ENCODE measurements at places on chromosomes 6 and 20.

GRCh38 chr6:89172131-89172530, 26.3 kb downstream of the PM20D2 start:
- no peak for DNase-seq

DNA sequence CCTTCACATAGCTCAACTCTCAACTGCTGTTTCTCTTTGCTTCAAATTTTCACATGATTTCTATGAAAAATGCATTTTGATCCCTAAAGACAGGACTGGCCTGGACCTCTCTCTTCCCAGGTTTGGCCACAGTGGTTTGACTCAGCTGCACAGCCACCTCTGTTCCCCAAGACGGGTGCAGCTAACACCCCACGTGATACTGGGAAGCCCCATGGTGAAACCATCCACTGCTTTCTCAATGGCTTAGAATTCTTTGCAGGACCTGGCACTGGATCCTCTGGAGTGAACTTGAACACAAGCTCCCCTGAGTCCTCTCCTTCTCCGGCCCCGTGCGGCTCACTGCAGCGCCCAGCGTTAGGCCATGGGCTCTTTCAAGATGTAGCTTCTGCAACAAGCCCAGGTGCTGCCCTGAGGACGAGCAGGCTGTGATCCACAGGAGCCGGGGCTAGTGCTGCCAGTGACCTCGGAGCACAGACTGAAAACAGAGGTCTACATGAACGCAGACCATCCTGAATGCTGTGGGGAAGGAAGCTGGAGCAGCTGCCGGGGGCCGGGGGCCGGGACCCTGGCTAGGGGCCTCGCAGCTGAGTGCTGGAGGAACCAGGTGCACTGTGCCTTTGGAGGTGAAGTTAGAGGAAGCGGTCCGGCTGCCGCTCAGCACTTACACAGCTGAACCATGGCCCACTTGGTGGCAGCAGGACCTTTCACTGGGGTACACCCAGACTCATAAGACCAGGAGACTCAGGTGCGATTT, 58.8 kb upstream of the MPC1 start:
- no peak for DNase-seq

GRCh38 chr20:25117990-25118389, 36.0 kb upstream of the VSX1 start:
- no peak for DNase-seq

DNA sequence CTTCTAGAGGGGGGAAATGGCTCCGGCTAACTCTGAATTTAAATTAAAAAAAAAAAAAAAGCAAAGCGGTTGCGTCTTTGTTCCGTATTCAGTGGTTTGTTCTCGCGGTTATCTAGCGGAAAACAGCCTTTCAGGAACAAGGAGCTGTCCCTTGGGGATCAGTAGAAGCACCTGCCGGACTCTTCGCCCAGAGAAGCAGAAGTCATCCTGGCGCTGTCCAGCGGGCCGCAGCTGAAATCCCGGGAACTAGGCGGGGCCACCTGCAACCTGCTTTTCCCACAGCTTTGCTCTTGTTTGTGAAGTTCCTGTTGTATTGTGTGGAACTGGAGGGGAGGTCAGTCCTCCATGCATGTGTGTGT, 43.9 kb upstream of the GJE1 start:
- DNase-seq, result no peak

- no peak for DNase-seq
Observed at GRCh38 chr6:112298816-112299281, 44.5 kb upstream of the LAMA4 start.

DNA sequence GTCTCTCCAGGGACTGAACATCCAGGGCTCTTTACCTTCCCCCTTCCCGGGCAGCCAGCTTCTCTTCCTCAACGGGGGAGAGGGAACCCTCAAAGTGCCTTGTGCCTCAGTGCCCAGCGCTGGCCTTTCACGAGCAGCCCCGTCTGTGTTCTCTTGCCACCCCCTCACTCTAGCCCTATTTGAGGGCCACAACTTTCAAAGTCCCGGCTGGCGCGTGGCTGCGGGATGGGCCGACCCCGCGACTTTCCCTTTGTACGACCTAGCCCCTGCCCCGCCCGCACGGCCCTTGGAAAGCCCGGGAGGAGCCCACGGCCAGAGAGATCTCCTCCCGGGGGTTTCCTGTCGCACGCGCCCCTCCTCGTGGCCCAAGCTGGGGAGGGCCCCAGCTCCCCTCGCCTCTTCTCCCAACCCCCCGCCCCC, 559 bp downstream of the SCRT2 start:
- DNase-seq, result no peak

DNA sequence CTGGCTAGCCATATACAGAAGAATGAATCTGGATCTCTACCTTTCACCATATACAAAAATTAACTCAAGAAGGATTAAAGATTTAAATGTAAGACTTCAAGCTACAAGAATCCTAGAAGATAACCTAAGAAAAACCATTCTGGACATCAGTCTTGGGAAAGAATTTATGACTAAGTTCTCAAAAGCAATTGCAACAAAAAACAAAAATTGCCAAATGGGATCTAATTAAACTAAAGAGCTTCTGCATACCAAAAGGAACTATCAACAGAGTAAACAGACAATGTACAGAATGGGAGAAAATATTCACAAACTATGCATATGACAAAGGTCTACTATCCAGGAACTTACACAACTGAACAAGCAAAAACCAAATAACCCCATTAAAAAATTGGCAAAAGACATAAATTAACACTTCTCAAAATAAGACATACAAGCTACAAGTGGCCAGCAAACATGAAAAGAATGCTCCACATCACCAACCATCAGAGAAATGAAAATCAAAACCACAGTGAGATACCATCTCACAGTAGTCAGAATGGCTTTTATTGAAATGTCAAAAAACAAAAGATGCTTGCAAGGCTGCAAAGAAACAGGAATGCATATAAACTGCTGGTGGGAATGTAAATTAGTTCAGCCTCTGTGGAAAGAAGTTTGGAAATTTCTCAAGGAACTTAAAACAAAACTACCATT, 66.8 kb upstream of the RSPO3 start:
- no peak for DNase-seq
